LoVo (cell line): ENCODE measurements at places on chromosomes 5 and 9.
A peak's percentile ranks its signal among the peaks of the same experiment; 100 is the strongest.

GRCh38 chr9:134809292-134809691 is 71.3 kb upstream of the FCN2 start:
- DNase-seq = no peak

- DNase-seq = peak; percentile 71
These were observed 30.6 kb downstream of the HTR4 start for GRCh38 chr5:148623741-148624140.

DNA sequence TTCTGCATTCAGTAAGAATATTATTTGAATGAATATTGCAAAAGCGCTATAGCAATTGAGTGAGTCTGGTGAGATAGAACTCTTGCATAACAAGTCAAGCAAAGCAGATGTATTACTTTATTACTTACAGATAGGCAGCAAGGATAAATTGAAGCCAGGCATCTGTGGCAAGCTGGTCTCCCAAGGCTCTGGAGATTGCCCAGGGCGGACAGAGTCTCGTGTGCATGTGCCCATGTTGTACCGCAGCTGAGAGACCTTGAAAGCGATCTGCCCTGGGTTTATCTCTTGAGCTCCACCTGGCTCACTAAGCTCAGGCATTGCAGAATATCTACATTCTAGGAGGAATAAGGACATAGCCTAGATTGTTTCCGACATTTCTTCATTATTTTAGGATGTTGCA is 591.6 kb downstream of the ISL1 start:
- no peak for DNase-seq

- DNase-seq = peak; percentile 62
These were observed 548.6 kb upstream of the TLE4 start for GRCh38 chr9:79023134-79023580.

DNA sequence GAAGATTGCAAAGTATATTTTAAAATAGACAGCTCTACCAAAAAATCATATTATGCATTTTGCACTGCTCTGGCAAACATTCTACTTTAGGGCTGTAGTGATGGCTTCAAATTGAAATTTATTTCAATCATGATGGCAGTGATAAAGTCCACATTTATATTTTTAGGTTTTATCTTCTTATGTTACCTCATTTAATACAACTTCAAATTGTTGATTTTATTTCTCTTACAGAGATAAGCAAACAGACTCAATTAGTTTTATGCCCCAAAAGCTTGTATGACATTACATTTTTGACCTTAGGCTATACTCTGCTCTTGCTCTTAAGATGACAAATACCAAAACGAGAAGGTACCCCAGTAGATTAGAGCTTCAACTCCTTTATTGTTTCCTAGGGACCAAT is 87.4 kb downstream of the CYLC2 start:
- DNase-seq = no peak

GRCh38 chr5:10593531-10594181 is 29.8 kb downstream of the ANKRD33B start:
- no peak for DNase-seq

DNA sequence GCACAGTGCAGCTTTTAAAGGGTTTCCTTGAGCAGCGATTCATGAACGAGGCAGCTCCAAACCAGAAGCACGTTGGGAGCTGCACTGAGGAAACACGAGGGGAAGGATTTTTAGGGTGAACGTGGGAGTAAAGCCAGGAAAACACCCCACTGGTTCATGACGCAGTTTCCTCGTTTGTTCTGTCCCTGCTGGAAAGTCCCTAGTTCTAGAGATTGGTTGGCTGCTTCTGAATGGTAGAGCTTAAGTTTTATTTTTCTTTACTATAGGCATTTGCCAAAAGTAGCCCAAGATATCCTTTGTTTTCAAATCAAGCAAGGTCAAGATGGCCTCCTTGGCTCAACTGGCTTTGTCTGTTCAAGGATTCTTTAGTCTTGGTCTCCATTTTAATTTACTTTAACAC is 116.5 kb upstream of the CACNA1B start:
- DNase-seq = no peak

- DNase-seq = peak; percentile 63
These were observed 30.0 kb upstream of the RECK start for GRCh38 chr9:36006549-36007315.

DNA sequence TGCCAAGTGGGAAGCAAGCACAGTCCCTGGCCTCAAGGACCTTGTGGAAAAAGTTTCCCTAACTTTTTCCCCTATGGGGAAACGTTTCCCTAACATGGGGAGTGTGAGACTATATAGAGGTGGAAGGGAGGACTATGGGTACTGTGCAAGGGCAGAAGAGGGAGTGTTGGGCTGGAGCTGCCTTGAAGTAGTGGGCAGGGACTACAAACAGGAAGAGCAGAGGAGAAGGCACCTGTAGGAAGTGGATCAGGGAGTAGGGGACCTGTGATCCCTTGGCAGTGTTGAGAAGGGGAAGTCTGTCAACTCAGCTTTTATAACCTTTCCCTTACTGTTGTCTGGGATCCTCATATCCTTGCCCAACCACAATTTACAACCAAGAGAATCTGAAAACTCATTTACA is 1.4 kb downstream of the CMYA5 start:
- DNase-seq = no peak

GRCh38 chr5:27773166-27773565 is 734.8 kb upstream of the CDH9 start:
- DNase-seq = no peak

GRCh38 chr5:125592856-125593255 is 830.4 kb upstream of the GRAMD2B start:
- no peak for DNase-seq

DNA sequence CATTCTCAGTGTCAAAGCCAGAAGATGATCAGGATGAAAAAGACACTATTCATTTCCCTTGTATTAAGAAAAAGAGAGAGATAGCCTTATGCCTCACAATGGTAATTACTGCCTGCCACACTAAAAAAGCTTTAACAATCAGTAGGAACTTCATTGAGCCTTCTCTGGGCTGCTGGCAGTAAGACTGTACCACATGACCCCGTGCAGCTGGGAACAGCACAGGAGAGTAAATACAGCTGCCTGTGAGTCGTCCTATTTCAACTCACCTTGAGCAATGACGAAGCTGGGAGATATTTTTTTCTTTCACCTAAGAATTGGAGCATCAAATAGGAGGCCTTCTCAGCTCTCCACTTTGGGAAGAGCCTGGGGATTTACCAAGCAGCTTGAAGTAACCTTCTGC is 316.3 kb downstream of the GABRB2 start:
- no peak for DNase-seq

DNA sequence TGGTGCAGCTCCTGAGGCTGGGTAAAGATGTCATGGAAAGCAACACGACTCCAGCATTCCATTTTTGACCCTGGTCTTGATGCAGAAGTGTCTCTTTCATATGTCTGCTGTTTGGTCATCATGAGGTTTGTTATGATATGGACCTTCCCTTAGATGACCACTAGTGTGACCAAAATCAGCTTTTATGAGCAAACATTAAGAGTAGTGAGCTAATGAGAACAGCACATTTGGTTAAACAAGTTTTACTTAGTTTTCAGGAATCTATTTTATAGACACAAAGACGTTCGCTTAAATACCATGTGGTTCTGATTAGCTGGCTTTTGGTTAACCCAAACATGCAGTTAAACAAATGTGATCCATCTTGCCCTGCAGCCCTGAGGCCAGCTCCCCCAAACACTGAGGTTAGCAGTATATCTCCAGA is 56.7 kb upstream of the ACTBL2 start:
- DNase-seq = no peak

GRCh38 chr9:116468369-116468768 is 218.7 kb upstream of the TRIM32 start:
- DNase-seq = no peak

GRCh38 chr9:135693771-135694170 is 5.5 kb downstream of the SOHLH1 start:
- no peak for DNase-seq

- no peak for DNase-seq
These were observed 51.3 kb upstream of the RGMB start for GRCh38 chr5:98722188-98722587.

- DNase-seq = no peak
These were observed 50.9 kb upstream of the STARD4 start for GRCh38 chr5:111563031-111563822.

GRCh38 chr5:136781464-136781863 is 416.1 kb upstream of the TRPC7 start:
- no peak for DNase-seq

DNA sequence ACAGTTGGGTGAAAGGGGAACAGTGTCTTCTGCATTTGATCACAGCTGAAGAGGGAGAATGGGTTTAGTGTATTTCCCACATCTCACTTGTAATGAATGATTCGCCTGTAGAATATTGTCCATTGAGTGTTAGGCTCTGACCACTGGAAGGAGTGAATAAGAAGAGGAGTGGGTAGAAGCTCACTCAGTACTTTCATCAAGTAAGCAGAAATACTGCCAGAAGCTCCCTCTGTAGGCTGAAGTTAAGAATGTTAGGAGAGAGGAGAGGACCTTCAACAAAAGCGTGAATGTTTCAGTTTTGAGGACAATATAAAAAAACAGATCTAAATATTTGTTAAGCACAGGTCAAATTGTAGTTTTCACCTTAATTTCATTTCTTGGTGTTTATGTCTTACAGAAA is 27.5 kb downstream of the FSD1L start:
- DNase-seq = no peak

GRCh38 chr9:94817291-94818177 is 91.0 kb downstream of the AOPEP start:
- no peak for DNase-seq

DNA sequence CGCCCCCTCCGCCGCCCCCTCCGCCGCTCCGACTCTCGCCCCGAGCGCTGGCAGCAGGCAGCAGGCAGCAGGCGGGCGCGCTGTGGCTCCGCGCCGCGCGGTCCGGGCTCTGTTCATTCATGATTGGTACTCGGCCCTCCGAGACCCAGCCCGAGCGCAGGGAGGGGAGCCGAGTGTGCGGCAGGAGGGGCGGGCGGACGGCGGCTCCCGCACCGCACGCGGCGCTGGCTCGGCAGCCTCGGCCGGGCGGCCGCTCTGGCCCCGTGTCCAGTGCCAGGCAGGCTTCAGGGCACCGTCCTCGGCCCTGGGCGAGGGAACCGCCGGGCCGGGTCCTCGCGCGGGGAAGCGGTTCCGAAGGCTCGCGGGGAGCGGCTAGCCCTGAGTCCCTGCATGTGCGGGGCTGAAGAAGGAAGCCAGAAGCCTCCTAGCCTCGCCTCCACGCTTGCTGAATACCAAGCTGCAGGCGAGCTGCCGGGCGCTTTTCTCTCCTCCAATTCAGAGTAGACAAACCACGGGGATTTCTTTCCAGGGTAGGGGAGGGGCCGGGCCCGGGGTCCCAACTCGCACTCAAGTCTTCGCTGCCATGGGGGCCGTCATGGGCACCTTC is at the start of gene KCNIP1:
KCNIP1 (plus strand) TSS at position 31 of the 607 bp plus-strand sequence.
- no peak for DNase-seq

DNA sequence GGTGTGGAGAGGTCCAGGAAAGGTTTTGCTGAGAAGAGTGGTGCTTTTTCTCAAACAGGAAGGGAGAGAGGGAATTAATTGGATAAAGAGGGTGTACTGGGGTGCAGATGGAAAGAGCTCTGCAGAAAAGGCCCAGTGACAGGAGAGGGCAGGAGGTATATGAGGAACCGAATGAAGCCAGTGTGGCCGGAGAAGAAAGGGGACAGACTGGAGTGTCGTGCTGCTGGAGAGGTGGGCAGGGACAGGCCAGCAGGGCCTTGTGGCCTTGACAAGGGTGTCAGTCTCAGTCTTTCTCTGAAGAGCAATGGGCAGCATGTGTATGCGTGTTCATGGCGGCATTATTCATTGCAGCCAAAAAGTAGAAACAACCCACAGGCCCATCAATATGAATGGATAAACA is 48.1 kb downstream of the ARHGEF37 start:
- no peak for DNase-seq

DNA sequence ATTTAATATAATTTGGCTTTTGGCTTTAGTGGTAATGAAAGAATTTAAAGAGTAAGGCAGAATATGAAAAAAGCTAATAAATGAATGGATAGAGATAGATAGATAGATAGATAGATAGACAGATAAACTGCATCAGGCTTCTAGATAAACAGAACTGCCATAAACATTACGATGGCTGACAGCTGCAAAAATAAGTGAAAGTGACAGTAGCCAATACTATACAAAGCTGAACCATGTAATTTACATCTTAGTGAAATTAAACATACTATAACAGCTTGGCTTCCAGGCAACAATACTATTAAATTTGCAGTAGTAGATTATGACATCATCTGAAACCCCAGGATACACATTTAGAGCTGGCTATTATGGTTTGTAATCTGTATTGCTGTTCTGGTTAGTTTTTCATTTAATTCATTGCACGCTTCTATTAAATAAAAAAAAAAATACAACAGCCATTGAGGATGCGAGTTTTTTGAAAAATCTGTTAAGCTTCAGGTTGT is 1354.8 kb downstream of the PTPRD start:
- DNase-seq = no peak

- DNase-seq = no peak
These were observed 49.6 kb downstream of the NDST1 start for GRCh38 chr5:150557509-150557872.

DNA sequence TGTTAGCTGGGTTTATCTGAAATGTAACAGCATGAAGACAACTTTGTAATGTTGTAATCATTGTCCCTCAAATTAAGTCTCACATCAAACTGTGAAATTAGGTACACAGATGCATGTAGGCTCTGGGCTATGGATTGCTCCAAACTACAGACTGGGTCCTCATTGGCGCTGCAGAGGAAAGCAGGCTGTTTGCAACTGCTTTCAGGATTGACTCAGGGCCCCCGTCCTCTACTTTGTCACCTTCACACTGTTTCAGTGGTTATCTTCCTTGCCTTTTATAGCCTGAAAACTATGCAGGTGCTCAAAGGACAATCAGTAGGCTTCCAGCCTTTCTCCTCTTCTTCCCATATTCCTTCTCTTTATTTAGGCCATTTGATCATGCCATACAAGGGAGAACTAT is 18.0 kb downstream of the GRAMD2B start:
- DNase-seq = no peak

GRCh38 chr5:116626272-116626723 is 51.7 kb upstream of the SEMA6A start:
- no peak for DNase-seq

DNA sequence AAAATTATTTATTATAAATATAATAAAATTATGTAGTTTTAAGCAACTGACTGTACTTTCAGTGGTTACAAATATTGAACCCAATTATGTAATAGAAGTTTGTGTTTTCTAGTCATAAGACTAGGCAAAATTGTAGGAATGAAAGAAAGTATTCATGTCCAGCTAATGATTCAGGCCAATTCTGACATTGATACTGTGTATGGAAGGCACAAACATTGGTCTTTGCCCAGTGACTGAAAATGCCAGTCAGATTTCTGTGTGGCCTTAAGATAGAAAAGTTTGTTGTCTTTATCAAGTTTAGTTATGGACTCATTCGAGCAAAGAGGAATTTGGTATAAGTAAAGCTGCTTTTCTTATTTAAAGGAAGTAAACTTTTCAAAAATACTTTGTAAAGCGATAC is 60.3 kb downstream of the SLC12A2 start:
- DNase-seq = no peak

GRCh38 chr9:72902268-72902667 is 50.6 kb downstream of the ALDH1A1 start:
- DNase-seq = no peak

DNA sequence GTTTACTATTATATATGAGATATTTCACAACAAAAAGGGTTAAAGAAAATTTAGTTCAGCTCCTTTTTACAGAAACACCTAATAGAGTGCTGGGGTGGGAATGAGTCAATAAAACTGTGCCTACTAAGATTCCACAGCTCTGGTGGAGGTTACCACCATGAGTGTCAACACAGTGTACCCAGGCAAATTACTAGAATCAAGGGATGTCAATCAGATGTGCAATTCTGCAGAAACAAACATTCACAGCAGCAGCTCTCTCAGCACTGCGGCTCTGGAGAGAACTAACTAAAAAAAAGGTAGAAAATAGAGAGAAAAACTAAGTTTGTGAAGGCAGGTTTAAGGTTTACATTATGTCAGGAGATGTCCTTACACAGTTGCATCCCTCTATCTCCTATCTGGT is 1313.0 kb downstream of the MAT2B start:
- no peak for DNase-seq
